Fibroblast of the aortic adventitia (primary cell): ENCODE measurements at places on chromosomes 12 and 14.

DNA sequence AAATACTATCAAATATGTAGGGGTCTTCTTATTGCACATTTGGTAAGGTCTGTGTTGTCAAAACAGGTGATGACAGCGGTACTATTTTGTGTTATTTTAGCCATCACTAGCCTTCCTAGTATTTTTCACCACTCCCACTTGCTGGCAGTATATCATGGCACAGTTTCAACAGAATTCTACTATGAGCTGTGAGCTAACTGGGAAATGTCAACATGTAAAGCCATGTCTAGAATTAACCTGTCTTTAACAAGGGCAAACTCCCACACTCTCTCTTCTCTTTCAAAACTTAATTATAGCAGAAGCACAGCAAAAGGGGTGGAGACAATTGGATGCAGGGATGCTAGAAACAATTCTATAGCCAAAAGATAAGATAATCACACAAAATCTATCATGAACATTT is 253.4 kb downstream of the PAX9 start:
- no peak for DNase-seq

DNA sequence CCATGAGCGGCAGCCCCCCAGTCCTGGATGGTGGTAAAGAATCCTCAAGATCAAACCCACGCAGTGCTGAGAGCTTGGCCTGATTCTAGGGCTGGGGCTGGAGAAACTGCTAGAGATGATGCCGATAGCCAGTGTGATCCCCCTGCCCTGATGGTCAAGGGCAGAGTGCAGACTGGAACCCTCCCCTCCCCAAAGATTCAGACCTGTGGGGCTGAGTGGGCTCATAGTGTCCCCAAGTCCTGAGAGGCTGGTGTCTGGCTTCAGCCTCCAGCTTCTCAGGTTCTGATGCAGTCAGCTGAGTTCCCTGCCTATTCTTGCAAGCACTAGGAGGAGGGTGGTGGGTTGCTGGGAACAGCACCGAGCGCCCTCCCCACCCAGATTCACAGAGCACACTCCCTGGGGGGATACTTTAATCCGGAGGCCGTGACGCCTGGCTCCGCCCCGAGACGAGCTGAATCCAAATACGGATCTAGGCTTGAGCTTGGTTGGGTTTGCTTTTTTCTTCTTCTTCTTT is 11.9 kb downstream of the RHOF start:
- peak; percentile 39 for DNase-seq

- peak; percentile 88 for DNase-seq
Measured at GRCh38 chr14:71665157-71665556, 267.1 kb upstream of the RGS6 start.

- DNase-seq: no peak
Measured at GRCh38 chr14:23548351-23549318, 2.9 kb downstream of the ZFHX2 start.

GRCh38 chr14:65237941-65238340 is 135.6 kb upstream of the MAX start:
- peak; percentile 28 for DNase-seq

DNA sequence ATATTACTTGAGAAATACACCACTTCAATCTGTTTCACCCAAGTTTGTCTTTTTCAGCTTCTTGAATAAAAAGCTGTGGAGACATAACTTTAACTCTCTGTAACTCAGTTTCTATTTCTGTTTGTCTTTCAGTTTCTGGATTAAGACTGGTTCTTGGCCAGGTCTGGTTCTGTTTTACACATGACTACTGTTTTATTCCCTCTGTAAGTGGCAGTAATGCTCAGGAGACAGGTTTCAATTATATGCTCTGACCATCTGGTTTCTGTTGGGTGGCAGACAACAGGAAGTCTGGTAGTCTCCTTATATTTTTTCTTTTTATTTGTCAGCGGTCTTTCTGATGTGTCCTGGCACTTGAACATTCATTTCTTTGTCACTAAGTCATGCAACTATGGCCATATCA is 102.9 kb downstream of the RPS29 start:
- no peak for DNase-seq

DNA sequence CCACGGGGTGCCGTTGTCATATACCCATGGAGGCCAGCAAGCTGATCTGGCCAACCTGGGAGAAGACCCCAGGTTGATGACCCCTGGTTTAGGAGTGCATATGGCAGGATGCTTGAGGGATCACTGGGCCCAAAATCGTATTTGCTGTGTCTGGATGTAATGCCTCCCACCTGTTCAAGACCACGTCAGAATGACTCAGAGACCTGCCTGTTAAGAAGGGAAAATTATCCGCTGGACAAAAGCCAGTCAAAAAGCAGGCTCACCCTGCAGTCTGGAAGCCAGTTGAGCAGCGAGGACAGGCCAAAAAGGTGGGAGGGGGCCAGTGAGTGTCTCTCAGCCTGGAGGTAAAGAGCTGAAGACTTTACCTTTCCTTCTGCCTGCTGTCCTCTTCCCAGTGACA is 449.2 kb downstream of the DPF3 start:
- DNase-seq: no peak

GRCh38 chr14:93944348-93945069 is 17.4 kb downstream of the FAM181A start:
- no peak for DNase-seq

DNA sequence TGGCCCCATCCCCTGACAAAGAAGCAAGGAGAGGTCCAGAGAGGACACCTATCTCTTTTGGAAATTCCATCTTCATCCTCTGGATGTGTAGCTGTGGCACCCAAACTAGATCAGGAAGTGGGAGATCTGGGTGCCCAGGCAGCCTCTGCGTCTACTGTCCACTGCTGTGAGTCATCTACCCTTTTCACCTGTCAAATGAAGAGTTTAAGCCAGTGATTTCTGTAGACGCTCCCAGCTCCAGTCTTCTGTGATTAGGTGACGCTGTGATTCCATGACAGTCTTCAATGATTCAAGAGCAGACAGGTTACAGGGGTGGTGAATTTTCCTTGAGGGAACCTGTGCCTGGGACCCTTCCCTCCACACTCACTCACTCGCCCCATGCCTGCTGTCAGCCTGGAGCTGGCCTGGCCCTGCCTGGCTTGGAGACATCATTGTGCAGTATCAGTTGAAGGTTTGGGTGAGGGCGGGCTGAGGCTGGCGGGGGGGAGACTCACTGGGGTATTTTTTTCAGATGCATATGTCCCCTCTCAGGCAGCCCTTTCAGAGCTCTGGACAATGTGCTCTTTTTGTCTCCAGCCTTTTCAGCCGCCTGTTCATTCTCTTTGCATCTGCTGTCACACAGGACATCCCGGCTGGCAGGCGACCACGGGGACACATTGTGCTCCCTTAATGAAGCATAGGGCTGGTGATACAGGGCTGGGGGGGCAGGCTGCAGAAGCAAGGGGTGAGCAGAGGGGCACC is 56.8 kb upstream of the PARP11 start:
- no peak for DNase-seq

DNA sequence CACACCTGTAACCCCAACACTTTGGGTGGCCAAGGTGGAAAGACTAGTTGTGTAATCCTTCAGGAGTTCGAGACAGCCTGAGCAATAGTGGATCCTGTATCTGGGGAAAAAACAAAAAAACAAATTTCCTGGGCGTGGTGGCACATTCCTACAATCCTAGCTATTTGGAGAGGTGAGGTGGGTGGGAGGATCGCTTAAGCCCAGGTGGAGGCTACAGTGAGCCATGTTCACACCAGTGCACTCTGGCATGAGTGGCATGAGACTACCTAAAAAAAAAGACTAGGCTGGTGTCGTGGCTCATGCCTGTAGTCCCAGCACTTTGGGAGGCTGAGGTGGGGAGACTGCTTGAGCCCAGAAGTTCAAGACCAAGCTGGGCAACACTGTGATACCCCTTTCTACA is 17.2 kb downstream of the PTGES3 start:
- DNase-seq: no peak

- no peak for DNase-seq
Measured at GRCh38 chr12:83827193-83827592, 1085.4 kb downstream of the SLC6A15 start.

GRCh38 chr12:41881891-41882805 is 262.5 kb downstream of the GXYLT1 start:
- no peak for DNase-seq

DNA sequence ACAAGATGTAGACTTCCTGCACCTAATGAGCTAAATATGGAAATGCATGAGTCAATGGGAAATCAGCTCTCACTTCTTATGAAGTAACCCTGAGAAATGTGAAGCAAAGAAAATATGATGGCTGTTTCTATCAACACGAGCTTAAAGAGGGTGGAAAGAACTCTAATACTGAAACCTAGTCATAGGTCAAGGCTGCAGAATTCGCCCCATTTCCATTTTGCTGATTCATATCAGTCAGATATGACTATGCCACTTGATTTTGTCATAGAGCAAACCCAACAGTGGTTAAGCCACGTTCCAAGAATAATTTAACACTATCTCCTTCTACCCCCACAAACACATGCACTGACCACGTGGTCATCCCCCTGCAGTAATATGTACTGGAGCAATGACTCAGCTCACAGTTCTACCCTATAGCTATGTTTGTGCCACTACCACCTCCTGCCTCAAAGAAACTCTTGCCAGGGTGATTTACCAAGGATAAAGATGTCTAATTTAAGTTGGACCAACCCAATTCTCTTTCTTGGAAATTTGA is 157.5 kb downstream of the TMTC3 start:
- DNase-seq: peak; percentile 95

DNA sequence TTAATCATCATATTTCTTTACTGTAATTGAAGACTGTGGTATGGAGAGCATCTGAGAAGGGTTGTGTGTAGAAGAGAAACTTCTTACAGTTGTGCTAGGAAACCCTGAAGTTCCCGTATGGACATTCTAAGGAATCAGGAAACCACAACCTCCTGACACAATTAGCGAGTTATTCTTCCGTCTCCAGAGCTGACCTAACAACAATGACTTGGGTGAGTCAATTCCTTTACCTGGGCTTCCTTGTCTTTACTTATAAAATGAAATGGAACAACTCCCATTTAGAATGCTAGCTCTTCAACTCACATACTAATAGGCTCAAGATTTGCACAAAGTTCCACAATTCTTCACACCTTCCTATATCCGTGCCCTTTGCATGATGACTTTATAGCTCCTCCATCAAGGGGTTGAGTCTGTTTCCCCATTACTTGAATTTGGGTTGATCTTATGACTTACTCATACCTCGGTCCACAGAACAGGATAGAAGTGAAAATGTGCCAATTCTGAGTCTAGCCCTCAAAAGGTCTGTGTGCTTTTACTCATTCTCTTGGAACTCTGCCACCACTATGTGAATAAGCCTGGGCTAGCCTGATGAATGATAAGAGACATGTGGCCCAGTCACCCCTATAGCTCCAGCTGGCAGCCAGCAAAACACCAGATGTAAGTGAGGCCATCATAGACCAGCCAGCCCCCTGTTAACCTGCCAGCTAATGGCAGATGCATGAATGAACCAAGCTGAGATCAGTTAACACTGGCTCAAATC is 459.4 kb downstream of the ETNK1 start:
- DNase-seq: peak; percentile 98

DNA sequence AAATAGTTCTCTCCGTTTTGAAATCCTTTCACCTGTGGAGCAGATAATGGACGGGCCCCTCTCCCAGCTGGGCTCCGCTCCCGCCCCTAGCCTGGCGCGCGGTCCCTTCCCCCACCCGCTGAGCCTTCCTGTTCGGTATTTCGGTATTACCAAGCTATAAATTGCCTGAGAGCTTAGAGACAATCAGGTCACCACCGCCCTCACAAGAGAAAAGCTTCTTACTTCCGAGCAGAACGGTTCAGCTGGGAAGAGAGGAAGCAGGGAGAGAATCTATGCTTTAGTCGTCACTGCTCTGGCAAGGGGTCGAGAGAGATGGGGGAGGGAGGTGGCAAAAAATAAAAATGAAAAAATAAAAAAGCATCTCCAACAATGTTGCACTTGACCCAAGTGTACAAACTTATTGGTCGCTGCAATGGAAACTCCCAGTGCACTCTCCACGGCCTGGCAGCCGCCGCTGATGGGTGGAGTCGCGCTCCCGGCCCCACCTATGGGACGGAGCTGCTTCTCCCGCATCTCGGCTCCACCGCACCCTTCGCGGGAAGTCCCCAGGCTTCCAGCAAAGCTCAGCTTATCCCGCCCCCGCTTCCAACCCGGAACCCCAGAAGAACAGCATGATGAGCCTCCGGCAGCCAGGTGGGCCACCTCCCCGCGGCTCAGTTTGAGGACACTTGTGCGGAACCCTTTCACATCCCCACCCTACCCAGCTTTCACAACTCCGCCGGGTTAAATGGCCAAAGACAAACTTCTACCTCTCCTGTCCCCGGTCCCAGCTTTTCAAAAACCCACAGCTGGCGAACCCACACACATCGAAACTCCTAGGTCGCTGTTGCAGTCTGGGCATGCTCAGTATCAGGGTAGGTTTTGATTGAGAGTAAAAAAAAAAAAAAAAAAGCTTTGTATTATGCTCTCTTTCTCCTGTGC is 832 bp upstream of the SYT1 start:
- peak; percentile 72 for DNase-seq

- DNase-seq: no peak
Measured at GRCh38 chr14:101948666-101949216, 15.6 kb upstream of the DYNC1H1 start.

DNA sequence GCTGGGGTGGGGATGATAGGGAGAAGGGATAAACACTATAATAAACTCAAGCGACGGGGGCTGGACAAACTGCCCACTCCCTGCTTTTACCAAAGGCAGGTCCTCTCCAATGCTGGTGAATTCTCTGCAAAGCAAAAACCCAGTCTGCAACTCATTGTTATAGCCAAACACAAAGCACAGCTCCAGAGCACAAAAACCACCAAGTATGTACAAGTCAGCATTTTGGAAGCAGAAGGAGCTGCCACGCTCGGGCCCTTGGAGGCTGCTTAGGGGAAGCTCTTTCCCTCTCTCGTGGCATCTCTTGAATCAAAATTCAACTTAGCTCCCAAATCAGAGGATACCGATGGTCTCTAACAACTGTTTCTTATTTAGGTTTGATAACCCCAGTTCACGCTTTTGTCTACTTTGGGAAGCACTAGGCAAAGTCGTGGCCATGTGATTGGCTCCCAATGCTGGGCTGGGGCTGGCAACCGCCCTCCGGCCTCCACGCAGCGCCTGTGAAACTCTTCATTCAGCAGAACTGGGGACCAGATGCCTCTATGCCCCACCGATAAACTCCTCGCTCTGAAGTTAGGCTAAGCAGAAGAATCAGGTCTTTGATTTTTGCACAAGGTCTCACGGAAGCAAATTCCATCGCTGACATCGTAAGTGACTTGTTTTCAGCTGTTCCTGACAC is 158.5 kb upstream of the FOXN3 start:
- DNase-seq: no peak

GRCh38 chr12:8996682-8997405 is 7.5 kb downstream of the KLRG1 start:
- DNase-seq: peak; percentile 16
